ENCODE measurements at places on chromosomes 2 and 18.
A peak's percentile ranks its signal among the peaks of the same experiment; 100 is the strongest.

GRCh38 chr2:17545680-17546613 is 5.5 kb downstream of the VSNL1 start:
- no peak for DNase-seq

DNA sequence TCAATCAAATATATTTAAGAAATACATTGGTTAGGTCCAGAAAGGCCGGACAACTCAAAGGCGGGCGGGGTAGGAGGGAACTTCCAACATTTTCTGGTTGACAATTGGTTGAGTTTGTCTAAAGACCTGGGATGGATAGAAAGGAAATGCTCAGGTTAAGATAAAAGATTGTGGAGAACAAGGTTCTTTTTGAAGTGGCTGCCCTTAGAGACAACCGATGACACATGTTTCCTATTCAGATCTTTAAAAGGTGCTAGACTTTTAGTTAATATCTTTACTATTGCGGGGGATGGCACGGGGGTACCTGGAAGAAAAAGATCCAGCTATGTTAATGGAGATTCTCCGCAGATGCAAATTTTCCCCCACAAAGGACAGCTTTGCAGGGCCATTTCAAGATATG is 10.0 kb upstream of the AP1S3 start:
- DNase-seq: no peak

DNA sequence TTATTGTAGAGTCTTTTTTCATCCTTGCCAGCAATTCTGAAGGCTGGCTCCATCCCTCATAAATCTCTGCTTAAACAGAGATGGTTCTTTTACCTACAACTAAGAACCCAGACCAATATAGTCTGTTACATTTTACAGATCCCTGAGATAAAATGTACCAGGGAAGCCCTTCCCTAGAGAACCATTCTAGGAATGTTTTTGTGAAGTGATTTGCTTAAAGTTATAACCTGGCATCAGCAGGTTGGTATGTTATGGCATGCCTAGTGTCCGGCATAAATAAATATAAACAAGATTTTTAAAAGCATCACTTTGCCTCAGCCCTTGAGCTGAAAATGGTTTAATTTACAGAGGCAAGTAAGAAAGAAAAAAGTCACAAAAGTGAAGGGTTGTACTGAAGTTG is 18.5 kb upstream of the NPAS2 start:
- no peak for DNase-seq

GRCh38 chr2:96949701-96950350 is 36.6 kb downstream of the FAM178B start:
- no peak for DNase-seq

GRCh38 chr18:76348267-76349066 is 146.6 kb downstream of the ZNF516 start:
- DNase-seq: no peak

GRCh38 chr2:104091894-104092293 is 762.0 kb upstream of the POU3F3 start:
- DNase-seq: no peak

- DNase-seq: no peak
Observed at GRCh38 chr18:76353046-76353445, 142.0 kb downstream of the ZNF516 start.

- DNase-seq: peak; percentile 6
Observed at GRCh38 chr2:63977904-63978303, 41.3 kb downstream of the VPS54 start.

DNA sequence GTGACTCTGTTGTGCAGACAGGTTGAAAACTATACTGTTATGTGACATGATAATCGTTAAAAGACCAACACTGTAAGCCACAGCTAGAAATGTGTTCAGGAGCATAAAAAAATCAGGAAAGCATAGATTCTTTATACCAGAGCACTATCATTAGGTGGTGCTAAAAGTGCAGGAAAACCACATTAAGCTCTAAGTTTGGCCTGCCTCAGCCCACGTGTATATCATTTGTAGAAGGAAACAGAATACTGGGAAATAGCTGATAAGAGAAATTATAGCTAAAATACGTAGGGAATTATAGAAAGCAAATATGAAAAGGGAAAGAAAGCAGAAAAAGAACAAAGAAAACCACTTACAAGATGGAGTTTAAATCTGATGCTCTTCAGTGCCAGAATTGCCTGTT is 26.5 kb upstream of the C2orf74 start:
- DNase-seq: no peak

DNA sequence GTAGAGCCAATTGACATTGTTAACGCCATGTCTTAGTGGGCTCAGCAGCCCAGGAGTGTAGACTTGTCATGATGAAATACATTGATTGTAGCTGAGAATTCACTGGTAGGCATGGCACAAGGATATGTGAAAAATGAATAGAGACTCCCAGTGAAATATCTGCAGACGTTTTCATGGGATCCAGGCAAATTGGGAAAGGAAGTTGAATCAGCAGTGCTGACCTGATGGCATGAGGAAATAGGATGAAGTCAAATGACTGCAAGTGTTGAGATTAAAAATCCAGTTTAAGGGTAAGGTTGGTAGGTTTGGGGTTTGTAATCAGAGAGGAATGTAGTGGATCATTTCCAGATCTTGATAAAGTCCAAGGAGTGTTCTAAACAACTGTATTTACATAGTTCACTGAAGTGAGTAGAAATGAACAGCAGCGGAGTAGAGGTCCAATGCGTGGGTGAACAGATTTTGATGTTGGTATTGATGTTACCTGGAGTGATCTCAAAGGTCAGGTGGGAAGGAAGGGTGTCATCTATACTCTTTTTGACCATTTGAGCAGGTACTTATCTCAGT is 24.6 kb downstream of the INSIG2 start:
- no peak for DNase-seq

DNA sequence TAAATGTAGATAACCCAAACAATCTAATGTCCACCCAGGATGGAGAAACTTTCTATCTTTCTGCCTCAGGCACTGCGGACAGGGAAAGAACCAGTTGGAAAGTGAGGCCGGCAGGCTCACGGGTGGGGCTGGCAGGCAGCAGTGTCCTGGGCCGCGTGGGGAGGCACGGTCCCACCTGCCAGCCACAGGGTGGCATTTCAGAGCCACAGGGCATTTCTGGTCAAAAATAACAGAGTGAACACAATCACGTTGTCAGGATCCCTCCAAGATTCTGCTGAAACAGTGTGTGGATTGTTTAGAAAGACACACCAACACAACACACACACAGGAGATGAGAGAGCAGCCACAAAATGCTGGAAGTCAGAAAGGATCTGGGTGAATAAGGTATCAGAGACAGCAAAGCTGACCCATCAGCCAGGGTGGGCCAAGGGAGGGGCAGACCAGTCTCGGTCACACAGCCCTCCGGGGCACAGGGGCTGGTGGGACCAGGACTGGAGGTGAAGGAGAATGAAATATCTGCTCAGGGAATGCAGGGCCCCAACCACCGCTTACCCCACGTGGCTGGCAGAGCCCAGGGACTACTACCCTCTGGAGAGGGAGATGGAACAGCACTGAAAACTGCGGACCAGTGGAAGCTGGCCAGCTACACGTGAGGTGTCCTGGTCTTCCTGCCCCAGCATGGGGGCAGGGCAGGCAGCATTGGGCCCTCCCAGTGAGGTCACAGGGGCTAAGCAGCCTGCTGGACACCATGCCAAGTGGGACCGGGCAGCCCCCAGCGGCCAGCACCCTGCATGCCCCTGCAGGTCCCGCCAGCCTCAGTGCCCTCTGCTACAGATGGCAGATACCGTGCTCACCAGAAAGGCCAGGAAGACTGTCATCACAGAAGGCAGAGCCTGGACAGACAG is 173.9 kb downstream of the HDAC4 start:
- no peak for DNase-seq

DNA sequence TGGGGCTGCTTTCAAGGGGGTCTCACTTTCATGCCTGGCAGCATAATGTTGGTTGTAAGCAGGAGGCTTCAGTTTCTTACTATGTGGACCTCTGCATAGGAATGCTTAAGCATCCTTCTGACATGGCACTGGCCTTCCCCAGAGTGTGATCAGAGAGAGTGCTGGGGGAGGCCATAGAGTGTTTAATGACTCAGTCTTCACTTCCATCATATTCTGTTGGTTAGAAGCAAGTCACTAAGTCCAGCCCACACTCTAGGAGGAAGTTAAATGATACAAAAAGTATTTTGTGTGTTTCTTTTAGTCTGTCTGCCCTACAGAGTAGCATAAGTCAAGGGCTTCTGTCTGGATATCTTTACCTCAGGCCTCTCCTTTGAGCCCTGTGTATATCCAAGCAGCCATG is 64.9 kb downstream of the GALNT1 start:
- DNase-seq: no peak

DNA sequence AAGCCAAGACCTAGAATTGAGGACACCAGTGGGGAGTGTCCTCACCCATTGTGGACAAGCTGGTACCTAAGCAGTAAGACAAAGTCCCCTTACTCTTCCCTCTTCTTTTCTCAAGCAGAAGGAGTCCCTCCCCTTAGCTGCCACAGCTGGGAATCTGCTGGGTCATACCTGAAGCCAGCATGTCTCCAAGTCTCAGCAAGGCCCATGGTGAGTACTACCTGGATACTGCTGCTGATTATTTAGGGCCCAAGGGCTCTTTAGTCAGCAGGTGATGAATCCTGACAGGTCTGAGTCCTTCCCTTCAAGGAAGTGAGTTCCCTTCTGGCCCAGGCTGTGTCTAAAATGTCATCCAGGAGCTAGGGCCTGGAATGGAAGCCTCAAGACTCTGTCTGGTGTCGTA is 198.6 kb upstream of the STK17B start:
- no peak for DNase-seq

GRCh38 chr2:74806355-74806839 is 27.5 kb upstream of the HK2 start:
- DNase-seq: no peak
